ENCODE measurements at places on chromosomes 2 and 18.

DNA sequence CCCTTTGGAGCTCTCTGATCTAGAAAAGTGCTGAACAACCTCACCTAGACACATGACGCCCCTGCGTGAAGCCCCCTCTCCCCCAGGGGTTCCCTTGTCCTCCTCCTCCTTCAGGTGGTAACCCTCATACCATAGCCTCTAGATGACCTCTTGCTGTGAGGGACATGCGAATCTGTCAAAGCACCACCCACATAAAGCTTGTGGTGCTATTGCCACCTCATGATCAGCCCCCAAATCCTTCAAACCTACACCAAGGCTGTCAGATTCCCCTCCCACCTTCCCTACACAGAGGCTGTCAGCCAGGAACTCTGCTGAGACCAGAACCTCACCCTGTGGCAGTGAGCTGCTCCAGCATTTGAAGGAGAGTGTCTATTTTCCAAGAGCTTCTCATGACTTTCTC is 43.1 kb upstream of the TEX51 start:
- no peak for DNase-seq

DNA sequence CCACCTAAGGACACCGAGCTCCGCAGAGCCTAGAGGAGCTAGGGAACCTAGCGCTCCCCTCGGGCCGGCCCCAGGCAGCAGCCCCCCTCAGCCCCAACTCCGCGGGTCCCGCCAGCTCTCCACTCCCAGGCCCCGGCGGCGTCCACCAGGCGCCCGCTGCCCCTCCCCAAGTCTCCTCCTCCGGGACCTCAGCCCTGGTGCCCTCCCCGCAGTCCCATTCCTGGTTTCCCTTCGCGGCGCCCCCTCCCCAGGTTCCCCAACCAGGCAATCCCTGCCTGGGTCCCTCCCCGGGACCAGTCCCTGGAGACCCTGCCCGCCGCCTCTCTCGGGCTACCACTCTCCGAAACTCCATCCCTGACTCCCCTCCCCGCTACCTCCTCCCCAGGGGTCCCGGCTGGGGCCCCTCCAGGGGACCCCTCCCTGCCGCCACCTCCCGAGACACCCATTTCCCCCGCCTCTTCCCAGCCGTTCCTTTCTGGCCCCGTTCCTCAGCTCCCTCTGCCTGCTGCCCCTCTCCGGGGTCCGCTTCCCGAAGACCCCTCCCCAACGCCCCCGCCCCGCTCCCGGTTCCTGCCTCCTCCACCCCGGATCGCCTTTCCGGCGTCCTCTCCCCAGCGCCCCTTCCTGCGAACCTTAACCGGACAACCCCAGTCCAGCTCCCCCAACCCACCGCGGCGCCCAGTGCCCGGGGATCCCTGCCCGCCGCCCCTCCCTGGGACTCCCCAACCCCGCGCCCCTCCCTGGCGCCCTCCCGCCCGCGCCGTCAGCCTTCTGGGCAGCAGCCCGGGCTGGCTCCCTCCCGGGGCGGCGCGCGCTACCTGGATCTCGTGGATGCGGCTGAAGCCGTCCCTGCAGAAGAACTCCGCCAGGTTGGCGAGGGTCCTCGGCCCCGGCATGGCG is 678 bp downstream of the CYP27C1 start:
- DNase-seq, result peak; percentile 36

- DNase-seq, result no peak
Measured at GRCh38 chr2:225781145-225781544, 381.6 kb downstream of the NYAP2 start.

DNA sequence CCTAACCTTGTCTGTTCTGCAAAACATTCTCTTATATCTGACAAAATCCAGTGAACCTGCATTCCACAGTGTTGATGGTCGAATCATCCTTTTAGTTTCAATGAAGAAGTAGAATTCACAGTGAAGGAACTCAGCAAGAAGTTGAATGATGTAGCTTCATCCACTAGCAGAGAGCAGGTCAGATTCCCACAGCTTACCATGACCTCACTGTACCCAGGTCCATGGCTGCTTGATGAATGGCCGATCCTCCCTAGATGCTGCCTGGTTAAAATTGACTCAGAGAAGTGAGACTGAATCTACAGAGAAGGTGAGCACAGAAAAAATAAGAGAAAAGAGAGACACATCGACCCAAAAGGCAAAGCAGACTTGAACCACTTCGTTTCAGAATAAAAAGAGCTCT is 906.0 kb upstream of the CHAC2 start:
- DNase-seq, result no peak

- no peak for DNase-seq
Measured at GRCh38 chr2:35080231-35080910, 1275.2 kb upstream of the CRIM1 start.

GRCh38 chr2:32942793-32943485 is 3.8 kb upstream of the LTBP1 start:
- DNase-seq, result no peak

GRCh38 chr2:231680992-231681852 is 27.1 kb upstream of the PTMA start:
- no peak for DNase-seq

- DNase-seq, result no peak
Measured at GRCh38 chr2:75012080-75012479, 53.6 kb downstream of the POLE4 start.

DNA sequence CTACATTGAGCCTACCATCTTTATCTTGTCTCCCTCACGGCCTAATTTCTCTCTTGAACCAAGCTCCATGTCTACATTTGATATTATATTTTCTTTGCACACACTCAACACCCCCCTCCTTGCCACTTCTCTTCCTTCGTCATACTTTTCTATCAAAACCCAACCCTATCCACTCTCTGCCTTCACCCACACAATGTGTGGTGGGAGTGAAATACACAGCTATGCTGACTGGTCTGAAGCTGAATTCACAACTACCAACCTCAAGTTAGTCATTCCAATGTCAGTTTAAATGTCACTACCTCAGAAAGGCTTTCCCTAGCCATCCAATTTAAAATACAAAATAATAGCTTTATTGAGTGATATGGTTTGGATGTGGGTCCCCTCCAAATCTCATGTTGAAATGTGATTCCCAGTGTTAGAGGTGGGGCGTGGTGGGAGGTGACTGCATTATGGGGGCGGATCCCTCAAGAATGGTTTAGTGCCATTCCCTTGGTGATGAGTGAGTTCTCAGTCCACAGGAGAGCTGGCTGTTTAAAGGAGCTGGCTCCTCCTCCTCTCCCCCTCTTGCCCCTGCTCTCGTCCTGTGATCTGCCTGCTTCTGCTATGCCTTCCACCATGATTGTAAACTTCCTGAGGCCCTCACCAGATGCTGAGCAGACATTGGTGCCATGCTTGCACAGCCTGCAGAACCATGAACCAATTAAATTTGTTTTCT is 112.1 kb downstream of the DTNB start:
- DNase-seq, result no peak

DNA sequence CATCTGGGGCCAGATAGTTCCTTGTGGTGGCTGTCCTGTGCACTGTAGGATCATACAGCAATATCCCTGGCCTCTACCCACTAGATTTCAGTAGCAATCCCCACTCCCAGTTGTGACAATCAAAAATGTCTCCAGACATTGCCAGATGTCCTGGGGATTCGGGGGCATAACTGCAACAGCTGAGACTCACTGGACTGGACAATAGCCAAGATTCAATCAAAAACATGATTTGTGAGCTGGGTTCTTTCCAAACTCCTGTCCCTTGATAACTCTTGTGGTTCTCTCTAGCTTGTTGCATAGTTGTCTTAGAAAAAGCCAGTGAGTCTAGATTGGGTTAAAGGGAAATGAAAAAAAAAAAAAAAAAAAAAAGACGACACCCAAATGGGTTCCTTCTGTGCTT is 293.4 kb downstream of the CELF4 start:
- DNase-seq, result no peak

- DNase-seq, result no peak
Measured at GRCh38 chr2:176392249-176392648, 123.0 kb downstream of the MTX2 start.

- DNase-seq, result peak; percentile 82
Measured at GRCh38 chr18:68417166-68417799, 297.6 kb downstream of the TMX3 start.
